NCI-H2107 (cell line): ENCODE measurements at places on chromosomes 16 and 17.
A peak's percentile ranks its signal among the peaks of the same experiment; 100 is the strongest.

DNA sequence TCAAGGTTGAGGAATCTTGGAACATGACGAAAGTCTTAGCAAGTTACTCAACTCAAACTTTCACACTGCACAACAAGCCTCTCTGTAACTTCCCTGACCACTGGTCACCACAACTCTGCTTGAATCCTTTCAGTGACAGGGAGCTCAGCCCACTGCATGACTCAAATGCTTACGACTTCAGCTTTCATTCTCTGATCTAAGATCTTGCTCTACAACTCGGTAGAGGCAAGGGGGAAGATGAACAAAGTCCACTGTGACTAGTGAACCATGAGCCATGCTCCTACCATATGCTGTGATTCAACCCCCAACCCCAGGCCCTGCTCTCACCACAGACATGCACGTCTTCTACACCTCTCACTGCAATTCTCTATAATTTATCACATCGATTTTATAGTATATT, 160.9 kb downstream of the SLC39A11 start:
- DNase-seq: no peak

DNA sequence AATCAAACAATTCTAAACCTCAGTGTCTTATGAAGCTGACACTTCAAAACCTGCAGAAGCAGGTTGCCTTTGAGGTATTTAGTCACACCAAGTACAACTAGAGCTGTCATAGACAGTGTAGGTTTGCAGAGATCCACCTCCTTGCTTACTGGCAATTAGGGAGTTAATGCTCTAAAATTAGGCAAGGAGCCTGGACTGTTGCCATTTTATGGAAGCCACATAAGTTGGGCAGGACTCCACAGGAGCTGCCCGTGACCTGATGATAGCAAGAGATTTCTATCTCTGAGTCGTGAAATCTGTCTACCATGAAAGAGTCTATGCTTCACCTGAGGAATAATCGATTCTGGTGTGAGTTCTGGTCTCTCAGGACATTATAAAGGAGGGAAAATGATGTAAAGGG, 8.9 kb downstream of the EME1 start:
- no peak for DNase-seq

- DNase-seq: no peak
Measured at GRCh38 chr16:11669380-11670146, 1.3 kb downstream of the SNN start.

- DNase-seq: no peak
Measured at GRCh38 chr17:18377437-18378204, at the start of gene EVPLL. Gene EVPLL, plus strand, starts transcription at chr17:18377778. Its CDS starts 3,160 bp downstream, at chr17:18380938.

DNA sequence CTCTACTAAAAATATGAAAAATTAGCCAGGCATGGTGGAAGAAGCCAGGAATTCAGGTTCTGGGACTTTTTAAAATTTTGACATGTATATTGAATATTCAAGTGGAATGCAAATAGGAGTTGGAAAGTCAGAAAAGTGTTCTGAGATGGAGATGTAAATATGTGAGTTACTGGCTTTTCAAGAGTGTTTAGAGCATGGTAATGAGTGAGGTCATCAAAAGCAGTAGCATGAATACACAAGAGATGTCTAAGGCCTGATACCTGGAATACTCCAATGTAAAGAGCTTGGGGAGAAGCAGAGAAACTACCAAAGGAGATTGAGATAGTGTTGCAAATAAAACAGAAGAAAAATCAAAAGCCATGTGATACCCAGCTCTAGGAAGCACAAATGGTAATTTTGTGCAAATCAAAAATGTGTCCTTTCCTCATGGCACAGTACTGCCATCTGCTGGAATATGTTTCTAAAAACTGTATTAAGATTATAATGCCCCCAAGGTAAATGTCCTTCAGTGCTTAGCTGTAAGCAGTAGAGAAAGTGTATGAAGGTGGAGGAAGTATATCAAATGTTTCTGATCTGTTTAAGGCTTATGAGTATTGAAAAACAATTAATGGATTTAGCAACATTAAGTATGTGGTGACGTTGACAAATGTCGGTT, 908.4 kb downstream of the KCNJ18 start:
- no peak for DNase-seq

DNA sequence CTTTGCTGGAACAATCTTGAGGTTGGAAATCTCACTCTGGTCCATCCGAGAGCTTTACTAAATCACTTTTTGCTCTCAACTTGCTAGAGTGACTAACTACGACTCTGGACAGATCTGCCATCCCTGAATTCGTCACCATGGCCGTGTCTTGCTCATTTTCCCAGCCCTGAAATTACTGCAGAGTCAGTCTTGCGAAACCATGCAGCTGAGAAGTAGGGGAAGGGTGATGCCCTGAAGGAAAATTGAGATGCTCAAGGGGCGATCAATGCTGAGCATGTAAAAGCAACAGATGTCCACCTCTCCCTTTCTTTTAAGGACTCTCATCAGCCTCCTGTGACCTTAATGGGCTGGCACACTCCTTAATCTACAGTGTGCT, 18.8 kb downstream of the PCTP start:
- DNase-seq: no peak

- no peak for DNase-seq
Measured at GRCh38 chr17:57517632-57518456, 227.3 kb downstream of the CCDC182 start.

GRCh38 chr17:76353004-76353598, 615 bp downstream of the PRPSAP1 start:
- no peak for DNase-seq

- DNase-seq: no peak
Measured at GRCh38 chr17:65022751-65023700, 33.5 kb downstream of the GNA13 start.

GRCh38 chr17:9346296-9346926, 229.2 kb downstream of the STX8 start:
- no peak for DNase-seq

- DNase-seq: no peak
Measured at GRCh38 chr16:84255050-84255810, 15.4 kb upstream of the KCNG4 start.

DNA sequence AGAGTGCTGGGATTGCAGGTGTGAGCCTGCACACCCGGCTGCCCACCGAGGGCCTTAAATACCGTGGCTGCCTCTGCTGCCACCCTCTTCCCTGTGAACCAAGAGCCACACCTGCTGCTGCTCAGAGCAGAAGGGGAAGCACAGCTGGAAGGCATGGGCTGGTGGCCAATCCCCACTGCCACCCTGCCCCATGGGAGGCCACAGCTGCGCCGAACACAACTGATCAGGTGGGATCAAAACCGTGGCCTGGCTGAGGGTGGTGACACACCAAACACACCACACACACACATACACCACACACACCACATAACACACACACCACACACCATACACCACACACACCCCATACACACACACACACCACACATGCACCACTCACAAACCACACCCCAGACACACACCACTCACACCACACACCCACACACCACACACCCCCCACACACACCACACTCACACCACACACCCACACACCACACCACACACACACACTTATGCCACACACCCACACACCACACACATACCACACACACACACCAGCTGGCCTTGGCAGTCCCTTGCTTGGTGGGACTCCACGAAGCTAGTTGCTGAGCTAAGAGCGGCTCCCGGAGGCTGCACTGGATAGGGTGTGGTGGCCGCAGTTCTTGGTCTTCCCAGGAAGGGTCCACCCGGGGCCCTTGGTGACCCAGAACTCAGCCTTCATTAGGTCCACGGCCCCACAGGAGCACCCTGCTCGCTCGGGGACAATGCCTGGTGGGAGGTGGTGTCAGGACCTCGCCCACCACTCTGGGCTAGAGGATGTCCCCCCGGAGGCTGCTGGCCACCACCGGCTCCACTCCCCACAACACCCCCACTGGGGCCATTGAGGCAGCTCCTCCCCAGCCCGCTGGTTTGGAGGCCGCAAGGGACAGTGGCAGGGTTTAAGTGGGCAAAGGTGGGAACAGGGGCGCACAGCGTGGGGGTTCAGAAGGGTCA, 14.9 kb downstream of the CEP131 start:
- DNase-seq: no peak

- no peak for DNase-seq
Measured at GRCh38 chr16:13507530-13507929, 412.4 kb upstream of the ERCC4 start.

DNA sequence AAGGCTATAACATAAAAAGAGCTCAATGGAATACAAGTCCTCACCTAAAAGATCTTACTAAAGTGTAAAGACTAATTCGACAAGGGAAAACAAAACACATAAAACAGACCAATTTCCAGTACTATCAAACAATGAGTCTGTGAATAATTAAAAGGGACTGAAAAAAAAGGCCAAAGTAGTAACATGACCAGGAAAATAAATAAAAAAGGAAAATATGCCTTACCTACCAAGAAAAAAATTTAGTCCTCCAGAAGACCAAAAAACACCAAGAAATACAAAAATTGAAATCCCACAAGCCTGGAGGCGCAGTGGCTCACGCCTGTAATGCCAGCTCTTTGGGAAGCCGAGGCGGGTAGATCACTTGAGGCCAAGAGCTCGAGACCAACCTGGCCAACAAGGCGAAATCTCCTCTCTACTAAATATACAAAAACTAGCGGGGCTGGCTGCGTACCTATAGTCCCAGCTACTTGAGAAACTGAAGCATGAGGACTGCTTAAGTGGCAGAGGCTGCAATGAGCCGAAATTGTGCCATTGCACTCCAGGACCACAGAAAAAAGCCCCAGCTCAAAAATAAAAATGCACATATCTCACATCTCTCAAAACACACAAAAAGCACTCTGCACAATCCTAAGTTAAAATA, 60.8 kb downstream of the TEX14 start:
- DNase-seq: peak; percentile 6

GRCh38 chr16:72285728-72286127, 113.8 kb upstream of the PMFBP1 start:
- DNase-seq: no peak

DNA sequence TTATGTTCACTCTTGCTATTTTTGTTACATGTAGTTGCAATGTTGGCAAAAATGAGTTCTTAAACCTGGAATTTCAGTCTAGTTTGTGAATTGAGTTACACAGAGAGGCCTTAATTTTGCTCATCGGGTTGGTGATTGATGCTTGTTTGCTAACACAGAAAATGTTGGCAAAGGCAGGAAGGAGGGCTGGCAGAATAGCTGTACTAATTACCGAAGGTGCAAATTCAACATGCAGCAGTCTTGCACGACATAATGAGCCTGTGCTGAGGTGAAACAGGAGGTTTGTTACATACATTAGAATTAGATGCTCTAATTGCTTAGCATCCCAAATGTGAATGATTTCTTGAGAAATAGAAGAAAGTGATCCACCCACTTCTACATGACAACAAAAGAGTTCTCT, 475.0 kb upstream of the TOM1L1 start:
- DNase-seq: no peak

DNA sequence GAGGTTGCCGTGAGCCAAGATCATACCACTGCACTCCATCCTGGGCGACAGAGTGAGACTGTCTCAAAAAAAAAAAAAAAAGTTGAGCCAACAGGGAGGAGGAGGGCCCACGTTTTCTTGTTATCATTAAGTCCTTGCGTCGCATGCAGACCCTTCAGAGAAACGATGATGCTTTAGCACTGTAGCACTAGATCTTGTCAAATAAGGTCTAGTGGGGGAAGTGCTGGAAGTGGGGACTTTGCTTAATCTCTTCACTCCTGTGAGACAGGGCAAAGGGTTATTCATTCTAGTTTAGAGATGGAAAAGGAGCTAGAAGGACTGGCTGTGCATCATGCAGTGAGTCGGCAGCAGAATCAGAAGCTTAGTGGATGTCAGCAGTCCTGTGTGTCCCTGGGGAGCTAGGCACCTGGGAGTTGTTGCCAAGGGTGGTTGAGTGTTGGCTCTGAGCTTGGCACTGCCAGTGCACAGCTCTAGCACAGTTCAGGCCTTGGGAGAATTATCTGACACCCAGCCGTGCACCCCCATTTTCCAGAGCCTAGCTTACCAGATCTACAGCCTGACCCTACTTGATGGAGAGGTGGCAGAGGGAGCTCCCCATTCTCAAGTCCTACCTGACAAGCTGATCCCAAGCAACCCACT, 33.4 kb upstream of the TBX2 start:
- peak; percentile 46 for DNase-seq

- DNase-seq: no peak
Measured at GRCh38 chr17:31560616-31561235, 169.3 kb downstream of the RAB11FIP4 start.

- peak; percentile 74 for DNase-seq
Measured at GRCh38 chr17:44533533-44534246, 23.6 kb upstream of the FZD2 start.

- no peak for DNase-seq
Measured at GRCh38 chr16:54944002-54944401, 13.3 kb downstream of the IRX5 start.

DNA sequence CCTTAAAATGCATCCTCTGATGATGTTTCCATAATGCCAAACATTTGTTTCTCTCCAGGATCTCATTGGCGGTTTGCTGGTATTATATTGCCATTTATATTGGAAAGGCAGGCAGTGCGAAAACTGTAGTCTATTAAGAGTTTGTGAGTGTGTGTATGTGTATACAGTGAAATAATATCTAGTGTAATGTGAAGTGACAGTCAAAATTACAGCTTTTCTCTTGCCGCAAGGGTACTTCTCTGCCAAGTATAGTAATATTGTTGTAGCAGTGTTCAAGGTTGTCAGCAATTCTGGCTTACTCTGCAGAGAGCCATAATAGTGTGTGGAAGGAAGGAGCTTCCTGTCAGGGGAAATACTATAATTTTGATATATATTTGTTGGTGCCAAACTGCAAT, 178.6 kb downstream of the WWOX start:
- DNase-seq: no peak

GRCh38 chr16:7167626-7168025, 165.0 kb upstream of the RBFOX1 start:
- no peak for DNase-seq

GRCh38 chr17:43140396-43141332, 15.5 kb upstream of the BRCA1 start:
- no peak for DNase-seq

- no peak for DNase-seq
Measured at GRCh38 chr16:25875956-25876598, 184.3 kb downstream of the HS3ST4 start.

DNA sequence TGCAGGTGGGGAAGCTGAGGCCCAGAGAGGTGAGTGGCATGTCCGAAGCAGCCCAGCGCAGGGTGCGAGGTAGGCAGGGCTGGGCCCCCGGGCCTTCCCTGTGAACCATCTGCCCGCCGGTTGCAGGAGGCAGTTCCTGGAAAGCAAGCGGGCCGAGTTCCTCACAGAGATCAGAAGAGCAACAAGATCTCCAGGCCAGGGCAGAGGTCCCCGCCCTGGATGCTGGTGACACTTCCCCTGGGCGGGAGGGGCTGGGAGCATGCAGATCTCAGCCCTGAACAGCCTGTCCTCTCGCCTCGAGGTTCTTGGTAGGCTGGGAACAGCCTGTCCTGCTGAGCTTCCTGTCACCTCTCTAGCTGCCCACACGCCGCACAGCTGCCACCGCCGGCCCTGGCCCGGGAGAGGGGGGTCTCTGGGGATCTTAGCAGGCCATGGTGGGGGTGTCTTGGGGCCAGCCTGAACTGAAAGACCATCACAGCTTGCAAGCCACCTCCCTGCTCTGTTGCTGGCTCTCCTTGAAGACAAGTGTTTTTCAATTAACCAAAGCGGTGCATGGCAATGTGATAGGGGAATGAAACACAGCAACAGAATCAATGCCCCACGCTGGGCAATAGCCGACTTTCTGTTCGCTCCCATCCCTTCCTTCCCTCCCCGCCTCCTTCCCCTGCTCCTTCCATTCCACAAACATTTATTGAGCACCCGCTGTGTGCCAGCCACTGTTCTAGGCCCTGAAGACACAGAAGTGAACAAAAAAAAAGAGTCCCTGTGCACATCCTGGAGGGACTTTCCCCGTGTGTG, 31.7 kb downstream of the SOCS1 start:
- DNase-seq: no peak
